ENCODE measurements at places on chromosomes 3 and 15. TPM values are rescaled to one million over a fixed set of nuclear protein-coding genes. Genes with fewer than 3 reads are reported as not detected.

DNA sequence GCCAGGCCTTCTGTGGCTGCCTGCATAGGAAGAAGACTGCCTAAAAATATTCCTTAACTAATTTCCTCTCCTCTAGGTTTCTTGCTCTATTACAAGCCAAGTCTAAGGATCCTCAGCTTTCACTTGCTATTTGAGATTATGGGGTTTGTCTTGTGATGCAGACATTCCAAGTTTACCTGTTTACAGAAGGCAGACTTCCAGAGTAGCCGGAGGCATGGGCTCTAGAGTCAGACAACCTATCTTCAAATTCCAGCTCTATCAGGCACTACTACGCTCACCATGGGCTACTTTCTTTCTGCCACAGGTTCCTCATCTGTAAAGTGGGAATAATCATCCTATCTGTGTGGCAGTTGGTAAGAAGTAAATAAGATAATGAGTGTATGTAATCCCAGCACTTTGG lies 95.6 kb upstream of the BCL6 start:
- no peak for DNase-seq

DNA sequence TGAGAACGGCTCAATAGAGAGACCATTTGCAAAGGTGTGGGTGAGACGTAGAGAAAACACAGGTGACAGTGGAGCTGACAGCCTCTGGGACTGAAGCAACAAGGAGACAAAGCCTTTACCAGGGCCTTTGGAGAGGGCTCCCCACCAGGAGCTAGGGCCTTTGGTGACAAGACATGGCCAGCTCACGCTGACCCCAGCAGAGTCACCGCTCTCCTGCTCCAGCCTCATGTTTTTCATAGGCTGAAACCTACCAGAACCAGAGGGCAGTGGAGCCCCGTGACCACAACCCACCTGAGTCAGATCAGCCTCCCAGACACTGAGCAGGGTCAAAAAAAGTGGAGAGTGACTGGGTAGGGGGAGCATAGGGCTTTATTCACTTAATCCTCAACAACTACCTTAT lies 214.7 kb downstream of the SHQ1 start:
- no peak for DNase-seq

DNA sequence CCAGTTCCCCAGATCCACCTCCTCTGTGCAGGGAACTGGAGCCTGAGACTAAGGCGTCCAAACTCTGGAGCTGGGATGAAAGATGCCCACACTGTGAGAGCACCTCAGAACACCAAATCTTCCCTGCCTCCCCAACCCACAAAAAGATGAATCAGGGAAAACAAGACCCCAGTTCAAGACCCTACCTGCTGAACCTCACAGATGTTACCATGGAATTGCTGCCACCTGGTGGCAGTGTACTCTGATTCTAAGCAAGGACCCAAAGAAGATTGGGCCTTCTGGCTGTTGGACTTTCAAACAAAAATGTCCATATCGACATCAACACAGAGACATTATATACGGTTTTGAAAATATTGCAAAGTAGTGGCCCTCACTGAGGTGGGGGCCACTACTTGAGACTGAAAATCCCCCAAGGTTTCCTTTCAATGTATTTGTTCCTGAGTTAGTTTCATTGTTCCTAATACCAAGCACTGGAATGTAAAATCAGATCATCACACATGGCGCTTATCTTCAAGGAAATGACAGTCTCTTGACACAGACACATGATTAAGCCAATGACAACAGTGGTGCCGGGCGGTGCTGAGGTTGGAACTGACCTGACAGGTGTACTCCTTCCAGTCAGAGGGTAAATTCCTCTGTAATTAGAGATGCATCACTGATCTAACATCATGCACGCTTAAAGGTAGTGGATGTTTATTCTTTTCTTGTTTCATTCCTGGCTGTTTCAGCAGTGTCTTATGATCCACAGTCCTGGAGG lies 67.6 kb downstream of the SLC6A11 start:
- DNase-seq = peak; percentile 37

DNA sequence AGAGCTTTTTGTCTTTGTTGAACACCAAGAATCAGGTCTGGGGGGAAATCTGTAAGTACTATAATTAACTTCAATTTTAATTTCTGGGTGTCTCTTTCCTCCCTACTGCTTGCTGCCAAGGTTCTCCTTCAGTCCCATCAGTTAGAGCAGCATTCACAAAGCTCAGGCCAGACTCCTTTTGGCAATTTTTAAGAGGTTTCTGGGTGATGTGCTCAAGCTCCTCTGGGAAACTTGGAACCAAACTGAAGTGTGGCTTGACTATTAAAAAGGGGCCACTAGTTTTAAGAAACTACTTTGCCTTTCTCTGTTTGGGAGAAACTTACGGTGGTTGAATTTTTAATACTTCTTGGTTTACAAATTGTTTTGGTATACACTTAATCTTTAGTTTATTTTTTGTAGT lies 227.7 kb upstream of the SOX2 start:
- DNase-seq = no peak

GRCh38 chr3:86388820-86389219 lies 602.1 kb downstream of the VGLL3 start:
- no peak for DNase-seq

DNA sequence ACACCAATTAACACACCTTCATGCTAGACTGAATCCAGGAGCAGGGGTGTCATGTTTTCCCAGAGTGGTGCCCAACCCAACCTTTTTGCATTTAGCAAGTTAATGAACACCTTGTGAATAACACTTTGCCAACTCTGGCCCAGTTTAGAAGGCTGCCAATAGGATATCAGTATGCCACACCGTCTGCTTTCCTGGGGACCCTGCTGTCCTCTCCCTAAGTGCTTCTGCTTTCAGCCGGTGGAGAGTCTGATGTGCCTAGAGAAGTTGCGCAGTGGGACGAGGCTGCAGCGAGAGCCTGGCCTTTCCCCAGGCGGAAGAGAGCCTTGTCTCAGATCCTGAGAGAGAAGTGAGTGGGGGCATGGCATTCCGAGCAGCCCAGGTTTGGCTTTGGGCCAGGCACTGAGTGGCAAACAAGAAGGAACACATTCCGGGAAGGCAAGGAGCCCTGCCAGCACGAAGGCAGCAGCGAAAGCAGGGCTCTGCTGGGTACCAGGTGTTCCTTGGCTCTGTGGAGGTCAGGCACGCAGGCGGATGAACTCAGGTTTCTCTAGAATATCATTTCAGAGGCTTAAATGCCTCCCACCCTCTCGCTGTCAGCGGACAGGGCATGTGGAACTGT lies 36.9 kb downstream of the SENP8 start:
- no peak for DNase-seq

GRCh38 chr3:13213911-13214846 lies 140.9 kb upstream of the IQSEC1 start:
- DNase-seq = no peak

GRCh38 chr3:63588895-63589294 lies 63.6 kb upstream of the SNTN start:
- DNase-seq = no peak

DNA sequence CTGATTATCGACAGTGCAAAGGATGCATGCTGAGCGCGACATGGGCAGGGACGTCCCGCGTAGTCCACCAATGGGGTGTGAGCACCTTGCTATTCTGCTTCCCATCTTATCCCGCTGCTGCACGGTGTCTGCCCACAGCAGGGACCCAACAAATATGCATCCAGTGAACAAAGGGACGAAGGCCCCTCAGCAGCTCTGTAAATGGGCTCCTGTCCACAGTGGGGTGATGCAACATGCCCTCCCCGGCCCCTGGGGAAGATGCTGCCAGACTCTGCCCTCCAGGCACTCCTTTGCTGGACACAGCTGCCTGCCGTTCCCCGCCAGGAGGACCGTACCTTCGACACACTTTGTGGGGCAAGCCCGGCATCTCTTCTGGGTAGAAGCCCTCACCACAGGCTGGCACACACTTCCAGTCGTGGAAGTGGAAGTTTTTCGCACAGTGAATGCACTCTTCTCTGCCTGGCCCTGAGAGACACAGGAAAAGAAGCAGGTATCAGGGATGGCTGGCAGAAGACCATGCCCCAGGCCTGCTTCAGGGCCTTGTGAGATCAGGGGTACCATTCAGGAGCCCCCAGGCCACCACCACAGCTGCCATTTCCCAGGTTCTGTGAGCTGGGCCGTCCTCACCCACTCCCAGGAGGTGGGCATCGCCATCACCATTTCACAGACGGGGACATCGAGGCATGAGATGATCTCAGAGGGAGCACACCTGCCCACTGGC lies 18.2 kb upstream of the SNRPA1 start:
- DNase-seq = no peak

DNA sequence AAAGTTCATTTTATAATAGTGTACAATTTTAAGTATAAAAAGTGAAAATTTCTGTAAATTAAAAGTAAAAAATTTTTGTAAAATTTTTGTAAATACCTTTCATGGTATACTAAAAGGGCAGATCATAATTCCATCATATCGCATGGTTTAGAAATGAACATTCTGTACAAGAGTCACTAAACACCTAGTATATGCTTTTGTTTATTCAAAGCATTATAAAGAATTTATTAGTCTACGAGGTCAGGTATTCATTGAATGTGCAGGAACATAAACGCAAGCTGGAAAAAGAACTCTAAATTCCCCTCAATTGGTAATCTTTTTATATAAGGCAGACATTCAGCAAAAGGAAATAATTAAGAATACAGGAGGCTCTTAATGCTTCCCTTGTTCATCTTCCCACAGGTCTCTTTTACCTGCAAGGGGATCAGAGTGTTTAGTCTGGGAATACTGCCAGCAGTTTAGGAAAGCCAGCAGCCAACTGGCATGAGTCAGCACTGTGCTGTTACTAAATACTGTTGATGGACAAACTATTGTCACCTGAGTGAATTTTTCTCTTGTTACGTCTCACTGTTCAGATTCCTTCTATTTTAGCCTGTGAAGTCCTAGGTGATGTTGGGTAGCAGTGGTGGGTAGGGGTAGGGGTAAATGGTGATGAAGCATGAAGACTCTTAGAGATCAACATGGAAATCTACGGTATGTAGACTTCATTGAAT lies 70.1 kb downstream of the UQCC5 start:
- DNase-seq = no peak

DNA sequence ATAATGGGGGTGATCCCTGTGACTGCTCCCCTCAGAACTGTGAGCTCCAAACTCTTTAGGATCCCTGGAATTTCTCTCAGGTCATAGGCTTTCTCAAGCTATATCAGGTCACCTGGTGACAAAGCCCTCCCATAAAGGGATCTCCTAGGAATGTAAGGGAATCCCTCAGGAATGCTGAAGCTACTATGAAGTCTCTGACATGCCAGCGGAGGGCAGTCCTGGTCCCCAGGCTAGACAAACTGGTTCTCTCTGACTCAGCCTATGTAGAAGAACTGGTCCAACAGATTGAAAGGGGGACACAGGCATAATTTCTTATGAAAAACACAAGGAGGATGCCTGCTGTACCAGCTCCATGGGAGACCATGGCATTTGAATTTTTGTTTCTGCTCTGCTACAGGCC lies 6.7 kb downstream of the LPCAT4 start:
- no peak for DNase-seq

GRCh38 chr15:101045835-101046691 lies 126.9 kb downstream of the LRRK1 start:
- DNase-seq = no peak

DNA sequence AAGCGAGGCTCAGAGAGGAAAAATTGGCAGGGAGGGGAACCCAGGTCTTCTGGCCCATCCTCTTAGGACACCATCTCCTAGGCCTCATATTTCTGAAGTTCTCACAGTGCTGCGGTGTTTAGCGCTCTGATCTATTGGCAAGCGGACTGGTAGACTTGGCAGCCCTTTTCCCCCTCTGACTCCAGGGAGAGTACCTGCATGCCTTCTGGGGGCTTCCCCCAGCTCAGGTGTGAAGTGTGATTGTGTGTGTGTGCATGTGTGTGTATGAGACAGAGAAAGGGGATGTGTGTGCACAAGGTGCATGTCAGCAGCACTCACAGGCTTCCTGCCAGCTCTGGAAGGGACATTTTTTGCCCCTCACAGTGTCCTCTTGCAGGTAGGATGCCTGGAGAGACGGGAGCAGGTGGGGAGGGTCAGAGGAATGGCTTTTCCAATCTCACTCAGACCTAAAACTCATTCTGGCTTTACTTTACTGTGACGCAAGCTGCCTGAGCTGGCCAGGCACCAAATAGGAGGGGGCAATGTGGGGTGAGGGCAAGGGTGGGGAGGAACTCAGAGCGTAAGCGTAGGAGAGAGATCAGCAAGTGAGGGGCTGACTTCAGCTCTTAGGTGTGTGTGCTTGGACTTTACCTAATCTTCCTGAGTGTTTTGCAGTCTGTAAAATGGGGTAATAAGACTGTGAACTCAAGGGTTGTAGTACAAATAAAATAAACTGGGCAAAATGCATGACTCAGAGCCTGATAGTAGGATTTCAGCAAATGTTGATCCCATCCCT lies 4.0 kb upstream of the IL17RE start:
- no peak for DNase-seq

DNA sequence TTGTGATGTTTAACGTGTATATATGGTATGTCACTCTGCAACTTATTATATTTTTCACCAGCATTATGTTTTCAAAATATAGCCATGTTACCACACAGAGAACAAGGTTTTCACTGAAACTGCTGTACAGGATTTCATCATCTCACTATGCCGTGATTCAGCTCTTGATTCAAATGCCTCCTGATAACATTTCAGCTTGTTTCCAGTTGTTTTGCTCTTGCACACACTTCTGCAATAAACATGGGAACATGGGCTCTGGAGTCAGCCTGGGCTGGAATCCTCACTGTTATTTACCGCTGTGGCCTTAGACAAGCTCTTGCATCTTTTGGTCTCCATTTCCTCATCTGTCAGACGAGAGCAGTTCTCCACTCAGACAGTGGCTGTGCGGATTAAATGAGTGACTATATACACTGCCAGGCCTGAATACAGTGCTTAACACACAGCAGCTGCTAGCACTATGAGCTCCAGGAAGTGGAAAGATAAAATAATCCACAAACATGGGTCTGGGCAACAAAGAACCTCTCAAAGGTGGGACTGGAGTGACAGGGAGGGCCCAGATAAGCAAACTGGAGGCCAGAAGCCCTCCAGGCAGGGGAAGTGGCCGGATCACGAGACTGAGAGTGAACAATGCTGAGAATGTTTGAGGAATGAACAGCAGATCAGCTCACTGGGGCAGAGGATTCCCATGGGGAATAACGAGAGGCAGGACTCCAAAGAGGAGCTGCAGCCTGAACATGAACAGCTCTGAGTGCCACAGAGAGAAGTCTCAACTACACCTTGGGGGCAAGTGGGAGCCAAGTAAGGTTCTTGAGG lies 17.7 kb downstream of the NTRK3 start:
- DNase-seq = no peak

GRCh38 chr3:111531446-111531845 lies 10.6 kb upstream of the CD96 start:
- no peak for DNase-seq

The CRYGS gene
- total RNA-seq = 3.5 TPM

The BFSP2 gene
- 19.2 TPM for total RNA-seq

The MESP2 gene
- not detected for total RNA-seq

The CGNL1 gene
- total RNA-seq = not detected

The GOLGA8T gene
- total RNA-seq = not detected

The SLC9C1 gene
- not detected for total RNA-seq

The GRIP2 gene
- not detected for total RNA-seq

The FAM174B gene
- 24.4 TPM for total RNA-seq

The CCR3 gene
- total RNA-seq = not detected

The MINAR1 gene
- total RNA-seq = 1.3 TPM

The GRK7 gene
- total RNA-seq = not detected

The KLHL40 gene
- total RNA-seq = not detected

The RLBP1 gene
- not detected for total RNA-seq

The ARHGEF26 gene
- total RNA-seq = 0.35 TPM

The CYP8B1 gene
- total RNA-seq = not detected
